ENCODE measurements at places on chromosomes 5 and 9.
A peak's percentile ranks its signal among the peaks of the same experiment; 100 is the strongest.

DNA sequence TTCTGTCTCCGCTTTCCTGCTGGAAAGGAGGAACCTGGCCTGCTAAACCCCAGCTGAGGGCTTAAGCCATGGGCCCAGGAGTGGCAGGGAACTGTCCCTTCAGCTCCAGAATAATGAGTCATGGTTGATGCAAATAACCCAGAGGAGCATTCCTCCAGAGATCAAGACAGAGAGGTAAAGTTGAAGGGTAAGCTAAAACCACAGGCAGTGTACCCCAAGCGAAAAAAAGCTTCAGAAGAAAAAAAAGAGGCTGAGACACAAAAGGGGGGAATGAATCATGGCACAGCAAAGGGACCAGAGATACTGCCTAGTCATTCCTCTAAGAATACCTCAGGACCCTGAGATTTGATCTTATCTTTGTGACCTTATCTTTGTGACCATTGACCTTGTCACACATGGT lies 199.5 kb upstream of the TAS2R1 start:
- no peak for DNase-seq

DNA sequence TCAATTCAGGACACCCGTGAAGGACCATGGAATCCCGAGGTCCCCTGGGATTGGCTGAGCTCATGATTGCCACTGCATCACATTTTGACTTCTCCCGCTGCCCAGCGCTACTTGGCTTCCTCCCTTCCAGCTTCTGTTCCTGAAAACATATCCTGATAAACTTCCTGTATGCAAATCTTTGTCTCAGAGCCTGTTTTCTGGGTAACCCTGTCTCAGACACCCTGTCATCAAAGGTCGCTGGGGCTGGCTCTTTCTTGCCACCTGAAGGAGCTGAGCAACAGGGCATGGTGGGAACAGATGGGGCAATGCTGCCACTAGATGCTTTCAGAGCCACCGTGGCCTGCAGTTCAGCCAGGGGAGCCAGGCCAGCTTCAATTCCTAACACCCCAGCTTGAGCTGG lies 154.3 kb upstream of the TBC1D2 start:
- DNase-seq = no peak

DNA sequence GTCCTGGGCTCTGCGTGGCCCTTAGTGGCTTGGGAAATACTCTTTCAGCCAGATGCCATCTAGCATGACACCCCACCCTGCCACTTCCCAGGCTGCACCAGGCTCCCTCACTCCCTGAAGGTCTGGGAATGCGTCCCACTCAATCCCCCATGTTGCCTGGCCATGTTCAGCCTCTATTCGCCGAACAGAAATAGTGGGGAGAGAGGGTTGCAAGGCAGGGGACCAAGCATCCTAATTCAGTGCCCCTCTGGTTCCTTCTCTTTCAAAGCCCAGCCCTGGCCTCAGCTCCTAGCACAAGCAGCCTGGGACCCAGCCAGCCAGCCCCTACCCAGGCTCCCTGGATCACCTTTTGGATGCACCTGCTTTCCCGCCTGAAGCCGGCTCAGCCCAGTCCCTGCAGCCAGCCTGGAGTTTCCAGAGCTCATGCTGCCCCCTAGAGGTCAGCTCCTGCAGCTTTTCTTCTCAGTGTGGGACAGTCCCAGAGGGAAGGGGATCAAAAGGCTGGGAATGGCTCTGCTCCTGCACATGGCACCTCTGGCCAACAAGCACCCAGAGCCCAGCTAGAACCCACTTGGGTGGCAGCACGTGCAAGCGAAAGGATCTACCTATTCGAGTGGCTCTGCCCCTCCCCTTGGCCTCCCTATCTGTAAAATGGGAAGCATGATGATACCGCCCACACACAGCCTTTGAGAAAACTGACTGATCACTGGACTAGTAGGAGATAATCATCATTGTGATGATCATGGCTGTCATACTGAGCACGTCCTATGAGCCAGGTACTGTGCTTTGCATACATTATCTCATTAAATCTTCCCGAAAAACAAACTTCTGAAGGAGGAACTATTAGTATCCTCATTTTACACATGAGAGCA lies 48.7 kb upstream of the C5orf58 start:
- DNase-seq = peak; percentile 26

GRCh38 chr9:85575868-85576267 lies 165.9 kb downstream of the AGTPBP1 start:
- DNase-seq = no peak

GRCh38 chr5:90438100-90438499 lies 28.5 kb upstream of the CETN3 start:
- peak; percentile 26 for DNase-seq

DNA sequence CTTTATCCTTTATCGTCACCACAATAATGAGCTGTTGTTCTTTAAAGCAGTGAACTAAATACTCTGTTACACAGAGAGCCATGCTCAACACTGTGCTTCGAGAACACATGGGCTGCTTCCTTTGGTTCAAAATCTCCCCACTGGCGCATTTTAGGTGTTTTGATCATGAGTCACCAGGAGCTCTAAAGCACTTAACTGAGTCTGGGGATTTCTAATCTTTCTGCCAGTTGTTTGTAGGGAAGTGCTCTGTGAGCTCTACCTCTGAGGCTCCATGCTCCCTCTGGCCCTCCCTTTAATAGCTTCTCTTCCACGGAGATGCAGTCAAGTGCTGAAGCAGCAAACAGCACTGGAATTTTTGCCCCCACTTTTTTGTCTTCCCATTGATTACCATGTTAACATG lies 17.0 kb downstream of the ERAP2 start:
- no peak for DNase-seq

GRCh38 chr5:107655831-107656230 lies 14.9 kb downstream of the EFNA5 start:
- DNase-seq = no peak

- DNase-seq = no peak
Observed at GRCh38 chr9:70229579-70229978, 29.2 kb upstream of the SMC5 start.

Data from LoVo (cell line).